ENCODE measurements at places on chromosomes 11 and 22.

- no peak for DNase-seq
Measured at GRCh38 chr11:96054870-96055705, 131.2 kb upstream of the MTMR2 start.

GRCh38 chr22:28231441-28231840, 312.4 kb upstream of the PITPNB start:
- DNase-seq: no peak

DNA sequence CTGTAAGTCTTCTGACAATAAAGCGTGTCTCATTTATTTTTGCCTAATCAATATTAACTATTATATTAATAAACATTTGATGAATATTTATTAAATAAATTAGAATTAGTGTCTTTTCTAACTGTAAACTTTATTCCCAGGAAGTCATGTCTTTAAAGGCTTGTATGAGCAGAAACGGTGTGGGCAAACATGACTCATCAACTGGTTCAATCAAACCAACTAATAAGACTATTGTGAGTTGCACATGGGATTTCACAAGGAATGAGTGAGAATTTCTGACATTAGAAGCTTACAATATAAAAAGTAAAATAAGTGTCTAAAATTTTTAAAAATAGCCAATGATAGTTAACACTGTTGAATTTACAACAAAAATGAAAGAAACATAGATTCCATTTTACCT, 259.2 kb upstream of the CTSC start:
- DNase-seq: no peak

GRCh38 chr11:43868852-43869567, 11.6 kb upstream of the ALKBH3 start:
- DNase-seq: peak; percentile 75

- DNase-seq: no peak
Measured at GRCh38 chr11:69881467-69882269, 62.5 kb upstream of the FGF3 start.

GRCh38 chr11:104944076-104944475, 24.3 kb downstream of the CASP4 start:
- DNase-seq: no peak

DNA sequence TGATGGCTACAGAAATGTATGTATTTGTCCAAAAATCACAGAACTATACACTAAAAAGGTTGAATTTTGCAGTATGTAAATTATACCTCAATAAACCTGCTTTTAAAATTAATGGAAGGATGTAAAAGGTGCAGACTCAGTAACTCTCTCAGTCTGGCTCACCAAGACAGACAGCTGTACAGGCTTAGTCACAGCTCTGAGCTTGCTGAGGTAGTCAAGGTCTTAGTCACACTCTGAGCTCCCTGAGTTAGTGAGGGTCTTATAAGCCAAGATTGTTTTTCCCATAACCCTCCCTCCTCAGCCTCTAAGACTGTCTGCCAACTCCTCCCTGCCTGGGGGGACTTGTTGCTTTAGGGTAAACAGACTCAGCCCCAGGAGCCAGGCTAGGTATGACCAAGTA, 59.3 kb upstream of the IZUMO1R start:
- DNase-seq: no peak

DNA sequence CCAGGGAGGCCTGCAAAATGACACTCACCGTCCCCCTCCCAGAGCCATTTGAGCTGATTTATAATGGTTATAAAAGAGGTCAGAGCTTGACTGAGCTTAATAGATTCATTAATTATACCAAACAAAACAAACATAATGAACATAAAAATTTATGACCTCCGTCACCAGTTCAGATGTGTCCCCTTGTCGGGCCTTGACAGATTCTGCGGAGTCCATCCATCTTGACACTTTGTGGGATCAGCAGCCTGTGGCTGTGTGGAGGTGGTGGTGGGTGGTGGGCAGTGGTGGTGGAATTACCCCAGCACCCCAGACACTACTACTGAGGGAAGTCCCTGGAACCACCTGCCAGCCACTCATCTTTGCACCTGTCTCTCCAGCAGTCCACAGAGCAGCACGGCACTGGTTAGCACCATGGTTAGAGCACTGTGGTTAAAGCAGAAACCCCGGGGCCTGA, 83.5 kb downstream of the DSCAML1 start:
- no peak for DNase-seq

DNA sequence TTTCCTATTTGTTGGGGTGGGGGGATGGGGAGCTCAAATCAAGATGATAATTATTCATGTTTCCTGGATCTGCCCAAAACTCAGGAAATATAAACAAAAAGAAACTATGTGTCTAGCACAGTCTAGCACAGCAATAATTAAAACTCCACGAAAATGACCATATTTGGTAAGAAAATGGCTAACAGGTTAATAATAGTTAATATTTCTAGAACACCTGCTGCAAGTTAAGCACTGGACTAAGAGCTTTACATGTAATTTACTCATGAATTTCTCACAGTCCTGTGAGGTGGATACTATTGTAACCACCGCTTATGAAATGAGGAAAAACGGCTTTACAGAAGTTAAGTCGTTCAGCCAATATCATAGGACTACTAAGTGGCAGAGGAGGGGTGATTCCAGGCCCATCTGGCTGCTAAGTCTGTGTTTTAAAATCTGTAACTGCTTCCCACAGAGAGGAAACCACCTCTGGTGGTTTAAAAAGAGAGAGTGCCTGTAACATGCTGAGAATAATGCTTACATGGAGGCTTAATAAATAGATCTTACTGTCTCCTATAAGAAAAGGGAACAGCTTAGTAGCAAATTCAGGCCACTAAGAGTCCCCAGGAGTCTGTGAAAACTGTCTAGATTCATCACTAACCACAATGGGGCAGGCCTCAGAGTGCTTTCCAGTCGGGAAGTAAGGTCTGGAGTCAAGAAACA, 11.0 kb upstream of the AMOTL1 start:
- no peak for DNase-seq

GRCh38 chr11:78363024-78363619, 54.5 kb downstream of the GAB2 start:
- no peak for DNase-seq

DNA sequence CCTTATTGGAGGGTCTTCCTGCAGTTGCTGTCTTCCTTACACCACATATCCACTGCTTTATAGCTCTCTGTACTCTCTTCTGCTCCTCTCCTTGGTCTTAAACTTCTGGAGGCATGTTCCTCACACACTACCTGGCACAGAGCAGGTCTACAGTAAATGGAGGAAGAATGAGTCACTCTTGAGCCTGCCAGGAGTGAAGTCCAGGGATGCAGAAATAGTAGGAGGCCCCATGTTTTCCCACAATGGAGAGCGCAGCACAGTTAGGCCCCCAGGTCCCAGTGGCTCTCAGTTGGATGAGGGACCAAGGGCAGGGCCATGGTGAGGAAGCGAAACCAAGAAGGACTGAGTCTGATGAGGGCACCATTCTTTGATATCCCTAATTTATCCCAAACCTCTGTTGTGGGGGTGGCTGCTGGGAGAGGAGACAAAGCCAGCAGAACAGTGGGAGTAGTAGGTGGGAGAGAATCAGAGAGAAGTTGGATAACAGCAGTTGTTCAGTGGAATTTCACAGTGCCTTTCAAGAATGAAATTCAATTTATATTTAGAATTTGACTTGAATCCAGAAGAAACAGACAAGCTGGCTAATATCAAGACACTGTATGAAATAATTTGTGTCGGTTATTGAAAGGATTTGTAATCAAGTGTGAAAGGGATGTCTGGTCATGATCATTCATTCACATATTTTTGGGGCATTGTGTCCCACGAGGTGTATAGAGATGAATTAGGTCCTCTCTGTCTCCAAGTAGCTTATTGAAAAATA, 187.8 kb downstream of the HIPK3 start:
- DNase-seq: no peak

GRCh38 chr22:44084044-44084772, 60.1 kb downstream of the PARVB start:
- DNase-seq: no peak

- no peak for DNase-seq
Measured at GRCh38 chr11:35594680-35595079, 23.6 kb upstream of the FJX1 start.

- DNase-seq: no peak
Measured at GRCh38 chr11:110679323-110679975, 32.8 kb downstream of the ARHGAP20 start.

GRCh38 chr11:77038825-77039326, 4.7 kb downstream of the B3GNT6 start:
- DNase-seq: no peak

- peak; percentile 16 for DNase-seq
Measured at GRCh38 chr11:78657441-78657840, 82.8 kb upstream of the NARS2 start.

GRCh38 chr11:60570970-60571369, 55.8 kb downstream of the MS4A13 start:
- no peak for DNase-seq

GRCh38 chr11:131365329-131365930, 5.0 kb upstream of the NTM start:
- DNase-seq: no peak

GRCh38 chr11:63897459-63898146, 19.4 kb downstream of the RCOR2 start:
- DNase-seq: no peak

- DNase-seq: no peak
Measured at GRCh38 chr11:60847281-60847680, 5.4 kb downstream of the CCDC86 start.

DNA sequence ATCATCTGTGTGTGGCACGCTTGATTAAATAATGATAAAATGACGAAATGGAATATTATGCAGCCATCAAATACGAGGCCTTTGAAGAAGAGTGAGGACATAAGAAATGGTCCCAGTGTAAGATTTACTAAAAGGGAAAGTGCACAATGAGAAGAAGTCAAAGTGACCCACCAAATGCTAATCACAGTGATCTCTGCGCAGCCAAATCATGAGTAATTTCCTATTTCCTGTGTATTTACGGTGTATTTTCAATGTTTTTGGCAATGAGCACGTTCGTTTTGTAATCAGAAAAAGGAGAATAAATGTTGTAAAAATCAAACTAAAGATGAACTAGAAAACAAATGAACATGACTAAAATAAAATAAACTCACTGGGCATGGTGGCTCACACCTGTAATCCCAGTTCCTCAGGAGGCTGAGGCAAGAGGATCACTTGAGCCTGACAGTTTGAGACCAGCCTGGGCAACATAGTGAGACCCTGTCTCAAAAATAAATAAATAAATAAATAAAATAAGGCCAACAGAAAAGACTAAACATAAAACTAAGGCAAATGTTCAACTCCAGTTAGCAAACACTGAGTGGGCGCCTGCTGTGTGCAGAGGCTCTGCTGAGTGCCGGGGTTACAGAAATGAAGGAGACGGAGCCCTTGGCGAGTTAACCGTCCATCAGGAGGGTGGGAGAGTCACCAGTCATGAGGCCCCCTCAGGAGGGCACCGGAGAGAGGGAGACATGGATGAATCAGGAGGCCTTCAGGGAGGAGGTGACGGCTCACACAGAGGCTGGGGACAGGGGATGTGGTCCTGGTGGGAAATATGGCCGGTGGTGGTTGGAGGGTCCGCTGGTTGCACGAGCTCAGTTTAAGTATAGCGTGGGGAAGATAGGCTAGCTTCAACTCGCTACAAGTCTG, 26.0 kb upstream of the CBX7 start:
- DNase-seq: no peak

- no peak for DNase-seq
Measured at GRCh38 chr11:65532388-65533064, 7.6 kb downstream of the SCYL1 start.

DNA sequence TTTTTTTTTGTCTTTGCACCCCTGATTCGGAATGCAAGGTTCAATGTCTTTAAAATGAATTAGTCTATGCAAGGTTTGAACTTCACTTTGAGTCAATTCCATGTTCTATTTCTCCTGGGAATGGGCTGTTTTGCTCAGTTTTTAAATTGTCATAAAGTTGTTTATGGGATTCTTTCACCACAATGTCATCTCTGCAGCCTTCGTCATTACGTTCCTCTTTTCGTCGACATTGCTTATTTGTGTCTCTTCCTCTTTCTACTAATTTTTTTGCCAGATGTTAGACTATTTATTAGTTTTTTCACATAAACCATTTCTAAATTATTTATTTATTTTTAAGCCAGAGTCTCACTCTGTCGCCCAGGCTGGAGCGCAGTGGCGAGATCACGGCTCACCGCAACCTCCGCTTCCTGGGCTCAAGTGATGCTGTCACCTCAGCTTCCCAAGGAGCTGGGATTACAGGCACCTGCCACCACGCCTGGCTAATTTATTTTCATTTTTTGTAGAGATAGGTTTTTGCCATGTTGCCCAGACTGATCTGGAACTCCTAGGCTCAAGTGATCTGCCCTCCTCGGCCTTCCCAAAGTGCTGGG, 7.1 kb upstream of the TNNT3 start:
- no peak for DNase-seq

DNA sequence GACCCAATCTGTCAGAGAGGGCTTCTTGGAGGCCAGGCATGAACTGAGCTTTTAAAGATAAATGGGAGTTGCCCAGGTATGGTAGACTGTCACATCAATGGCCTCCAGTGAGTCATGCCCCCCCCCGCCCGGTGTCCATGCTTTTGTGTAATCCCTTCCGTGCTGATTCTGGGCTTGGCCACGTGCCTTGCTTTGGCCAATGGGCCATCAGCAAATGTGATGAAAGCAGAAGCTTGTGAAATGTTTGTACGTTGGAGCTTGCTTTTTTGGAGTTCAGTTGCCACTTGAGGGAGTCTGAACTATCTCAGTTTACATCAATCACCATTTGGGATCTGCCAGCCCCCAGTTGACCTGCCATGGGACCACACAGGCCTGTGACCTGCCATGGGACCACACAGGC, 4.3 kb upstream of the THY1 start:
- DNase-seq: no peak

DNA sequence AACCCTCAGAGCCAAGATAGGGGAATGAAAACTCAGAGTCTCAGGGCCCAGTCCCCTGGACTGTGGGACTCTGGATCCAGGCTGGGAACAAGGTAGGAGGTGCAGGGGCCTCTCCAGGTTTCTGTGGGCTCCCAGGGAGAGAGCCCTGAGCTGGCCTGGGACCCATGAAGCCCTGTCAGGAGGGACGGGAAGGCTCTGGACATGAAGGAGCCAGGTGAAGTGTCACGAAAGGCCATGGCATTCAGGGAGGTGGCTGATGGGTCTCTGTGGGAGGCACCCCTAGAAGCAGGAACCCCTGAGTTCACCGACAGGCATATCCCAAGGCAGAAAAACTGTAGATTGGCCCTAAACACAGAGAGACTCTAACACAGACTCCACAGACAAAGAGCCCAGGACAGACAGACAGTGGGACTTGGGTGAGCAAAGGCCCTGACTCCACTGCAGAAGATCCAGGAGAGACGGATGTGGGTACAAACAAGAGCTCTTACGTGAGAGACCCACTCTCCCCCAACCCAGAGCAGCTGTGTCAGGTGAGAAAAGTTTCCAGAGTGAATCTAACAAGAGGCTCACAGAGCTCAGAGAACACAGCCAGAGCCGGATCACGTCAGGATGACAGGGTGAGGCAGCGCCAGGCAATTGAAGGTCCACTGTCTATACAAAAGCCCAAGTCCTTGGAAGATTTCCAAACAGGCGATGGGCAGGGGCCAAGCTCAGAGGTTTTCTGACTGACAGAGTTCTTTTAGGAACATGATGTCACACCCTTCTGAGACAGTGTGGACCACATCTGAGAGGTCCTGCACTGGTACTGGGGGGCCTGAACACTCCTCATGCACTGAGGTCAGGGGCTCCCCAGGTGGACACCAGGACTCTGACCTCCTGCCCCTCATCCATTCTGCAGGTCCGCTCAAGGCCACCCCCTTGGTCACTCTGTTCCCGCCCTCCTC, 27.4 kb downstream of the IGLL5 start:
- DNase-seq: no peak

Data from activated CD8-positive, alpha-beta T cell treated with anti-CD3 and anti-CD28 coated beads, Interleukin-2, amount 10 ng/mL, durations not matched to agents 7 days and 5 days (primary cell).